Cerebellar cortex (tissue), 1 donor: ENCODE measurements at places on chromosomes 1 and 21.

GRCh38 chr1:184532199-184532598, 145.4 kb downstream of the C1orf21 start:
- no peak for DNase-seq

DNA sequence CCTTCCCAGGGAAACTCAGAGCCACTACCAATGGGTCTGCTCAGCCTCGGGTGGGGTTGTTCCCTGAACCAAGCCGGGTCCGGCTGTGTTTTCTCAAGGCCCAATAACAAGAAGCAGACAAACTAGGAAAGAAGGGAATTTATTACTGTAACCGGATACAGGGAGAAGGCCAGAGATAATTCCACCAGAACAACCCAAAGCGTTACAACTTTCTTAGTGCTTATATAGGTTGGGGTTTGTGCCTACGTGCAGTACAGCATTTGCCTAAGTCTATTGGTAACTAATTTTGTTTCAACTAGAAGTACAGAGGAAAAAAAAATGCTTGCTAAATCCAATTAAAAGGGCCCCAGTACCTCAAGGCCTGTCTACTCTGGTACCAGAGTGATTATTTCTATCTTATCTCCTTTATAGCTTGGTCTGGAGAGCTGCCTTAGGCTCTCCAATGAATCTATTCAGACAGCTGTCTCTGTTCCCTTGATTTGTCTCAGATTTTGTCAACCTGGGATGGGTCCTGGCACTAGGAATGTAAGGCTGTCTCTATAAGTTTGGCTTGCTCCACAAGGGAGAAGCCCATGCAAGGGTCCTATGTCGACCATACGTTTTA, 57.3 kb upstream of the CCDC190 start:
- no peak for DNase-seq

DNA sequence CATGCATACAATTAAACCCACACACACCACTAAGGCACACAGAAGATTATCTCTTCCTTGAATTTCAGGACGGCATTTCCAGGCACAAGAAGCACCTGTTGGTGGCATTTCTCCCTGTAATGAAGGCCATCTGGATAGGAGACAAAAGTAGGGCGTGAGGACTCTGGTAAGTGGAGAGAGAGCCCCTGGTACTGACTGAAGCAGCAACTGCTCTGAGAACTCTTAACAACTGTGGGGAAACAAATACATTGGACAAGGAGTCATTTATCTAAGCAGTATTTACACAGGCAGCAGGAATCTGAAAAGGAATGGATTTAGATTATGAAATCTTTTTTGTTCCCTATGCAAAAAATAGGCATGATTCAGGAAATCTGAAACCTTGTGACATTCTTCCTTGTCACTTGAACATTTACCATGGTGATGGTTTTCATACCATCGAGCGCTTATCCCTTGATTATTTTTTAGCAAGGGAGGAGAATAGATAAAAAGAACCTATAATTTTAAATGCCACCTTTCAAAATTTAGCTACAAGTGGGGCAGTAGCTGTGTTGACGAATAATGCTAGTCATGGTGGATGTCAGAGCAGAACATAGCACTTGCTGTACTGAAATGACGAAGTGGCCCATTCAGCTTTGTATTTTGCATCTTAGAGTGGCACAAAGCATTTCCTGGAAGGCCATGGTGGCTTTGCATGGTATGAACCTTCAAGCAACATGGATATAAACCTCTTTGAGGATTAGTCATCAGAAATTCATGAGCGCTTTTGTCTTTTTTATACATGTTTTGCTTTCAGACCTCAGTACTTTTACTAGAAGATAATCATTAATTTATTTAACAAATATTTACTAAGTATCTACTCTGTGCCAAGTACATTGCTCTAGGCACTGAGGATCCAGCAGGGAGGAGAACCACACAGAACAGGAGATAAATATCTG, 362.0 kb downstream of the ADGRL2 start:
- DNase-seq, result no peak

- DNase-seq, result no peak
Observed at GRCh38 chr1:67361641-67362040, 54.0 kb downstream of the IL12RB2 start.

GRCh38 chr1:210291786-210292230, 36.9 kb upstream of the HHAT start:
- no peak for DNase-seq

DNA sequence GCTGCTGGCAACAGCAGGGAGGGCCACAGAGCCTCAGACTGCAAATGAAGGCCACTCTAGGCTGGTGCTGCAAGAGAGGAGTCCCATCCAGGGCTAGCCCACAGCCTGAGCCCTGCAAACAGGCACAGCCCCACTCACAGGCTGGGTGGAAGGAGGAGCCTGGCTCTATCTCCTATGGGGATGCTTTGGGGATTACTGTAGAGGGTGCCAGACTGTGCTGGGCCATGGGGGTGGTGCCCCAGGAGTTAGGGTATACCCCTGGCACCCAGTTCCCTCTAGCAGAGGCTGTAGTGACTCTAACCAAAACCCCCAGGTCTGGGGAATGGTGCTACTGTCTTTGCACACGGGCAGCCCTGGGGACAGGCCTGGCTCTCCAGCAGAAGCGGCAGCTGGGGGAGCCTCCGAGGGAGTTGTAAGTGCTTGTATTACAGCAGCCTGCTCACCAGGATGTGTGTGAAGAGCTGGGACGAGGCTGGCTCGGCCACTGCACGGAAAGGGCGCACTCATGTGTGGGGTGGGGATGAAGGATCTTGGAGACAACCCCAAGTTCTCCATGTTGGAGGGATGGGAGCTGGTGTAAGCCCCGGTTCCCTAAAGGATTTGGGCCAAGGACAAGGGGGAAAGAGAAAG, 23.4 kb upstream of the EVA1B start:
- no peak for DNase-seq

GRCh38 chr1:18670121-18670867, 39.6 kb downstream of the PAX7 start:
- DNase-seq, result no peak

DNA sequence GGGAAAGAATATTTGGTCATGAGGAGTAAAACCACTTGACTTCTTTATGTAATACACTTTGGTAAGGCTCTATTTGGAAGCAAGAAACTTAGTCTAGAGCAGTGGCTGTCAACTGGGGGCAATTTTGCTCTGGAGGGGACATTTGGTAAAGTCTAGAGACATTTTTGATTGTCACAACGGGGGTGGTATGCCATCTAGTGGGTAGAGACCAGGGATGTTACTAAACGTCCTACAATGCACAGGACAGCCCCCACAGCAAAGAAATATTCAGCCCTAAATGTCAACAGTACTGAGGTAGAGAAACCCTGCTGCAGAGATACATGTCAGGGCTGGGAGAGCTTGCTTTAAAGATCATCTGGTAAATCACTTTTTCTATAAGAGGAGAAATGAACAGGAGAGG, 13.5 kb downstream of the FUCA1 start:
- DNase-seq, result no peak

DNA sequence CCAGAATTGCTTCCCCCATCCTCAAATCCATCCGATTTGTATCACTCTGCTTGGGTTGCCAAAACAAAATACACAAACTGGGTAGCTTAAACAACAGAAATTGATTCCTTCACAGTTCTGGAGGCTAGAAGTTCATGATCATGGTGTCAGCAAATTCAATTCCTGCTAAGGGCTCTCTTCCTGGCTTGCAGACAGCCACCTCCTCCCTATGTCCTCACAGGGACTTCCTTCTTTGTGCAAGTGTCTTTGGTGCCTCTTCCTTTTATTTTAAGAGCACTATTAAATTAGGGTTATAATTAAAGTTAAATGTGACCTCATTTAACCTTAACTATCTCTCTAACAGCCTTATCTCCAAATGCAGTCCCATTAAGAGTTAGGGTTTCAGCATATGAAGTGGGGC, 112.8 kb downstream of the PLPP3 start:
- DNase-seq, result no peak
